ENCODE measurements at places on chromosomes 2 and 18.

- DNase-seq, result no peak
These were observed 190.8 kb downstream of the RTP5 start for GRCh38 chr2:242060212-242060835.

- no peak for DNase-seq
These were observed 17.9 kb upstream of the SFXN5 start for GRCh38 chr2:73089270-73090030.

- DNase-seq, result no peak
These were observed 75.5 kb upstream of the GATA6 start for GRCh38 chr18:22093731-22094357.

DNA sequence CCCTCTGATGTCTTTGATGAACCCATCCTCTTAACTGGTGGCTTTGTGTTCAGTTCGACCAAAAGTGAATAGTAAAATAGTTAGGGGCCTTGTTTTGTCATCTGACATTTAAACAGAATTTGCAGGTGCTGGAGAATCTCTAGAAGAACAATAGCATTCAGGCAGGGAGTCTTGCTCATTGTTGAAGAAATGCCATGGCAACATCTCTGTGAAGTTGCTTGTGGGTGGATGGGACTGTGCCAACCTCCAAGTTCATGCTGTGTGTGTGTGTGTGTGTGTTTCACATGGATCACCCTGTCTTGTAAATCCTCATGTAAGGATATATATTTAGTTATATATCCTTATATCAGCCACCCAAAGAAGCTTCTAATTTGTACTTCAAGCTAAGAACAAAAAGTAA lies 66.7 kb downstream of the SKA1 start:
- DNase-seq, result no peak

DNA sequence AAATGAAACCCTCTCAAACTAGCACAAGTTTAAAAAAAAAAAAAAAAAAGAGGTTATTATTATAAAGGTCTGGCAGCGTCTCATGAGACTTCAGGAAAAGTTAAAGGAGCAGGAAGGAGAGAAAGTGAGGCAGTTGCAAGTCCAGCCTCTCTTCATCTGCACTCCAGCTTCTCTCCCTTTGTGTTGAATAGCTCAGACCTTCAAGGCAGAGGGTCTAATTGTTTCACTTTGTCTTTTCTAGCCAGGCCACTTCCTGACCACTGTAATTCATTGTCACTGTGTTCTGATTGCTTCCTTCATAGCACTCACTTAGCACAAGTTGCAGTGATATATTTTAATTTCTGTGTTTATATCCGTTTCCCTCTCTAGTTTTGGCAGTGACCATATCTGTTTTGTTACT lies 99.9 kb downstream of the SPATS2L start:
- no peak for DNase-seq

DNA sequence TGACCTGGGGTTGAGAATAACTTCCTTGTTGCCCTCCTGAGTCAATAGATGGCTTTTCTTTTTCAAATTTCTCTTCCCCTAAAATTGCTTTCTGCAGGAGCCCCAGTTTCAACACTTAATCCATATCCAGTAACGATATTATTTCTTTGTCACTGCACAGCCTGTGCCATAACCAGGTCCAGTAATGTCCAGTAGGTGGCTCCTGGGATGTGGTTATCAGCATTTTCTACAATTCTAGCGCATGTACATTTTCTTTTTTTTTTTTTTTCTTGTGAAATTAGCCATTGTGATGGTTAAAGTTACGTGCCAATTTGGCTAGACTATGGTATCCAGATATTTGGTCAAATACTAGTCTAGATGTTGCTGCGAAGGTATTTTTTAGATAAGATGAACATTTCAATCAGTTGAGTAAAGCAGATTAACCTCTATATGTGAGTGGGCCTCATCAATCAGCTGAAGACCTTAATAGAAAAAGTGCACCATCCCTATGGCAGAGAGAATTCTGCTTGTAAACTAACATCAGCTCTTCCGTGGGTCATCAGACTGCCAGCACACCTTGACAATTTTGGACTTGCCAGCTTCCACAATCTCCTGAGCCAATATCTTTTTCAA lies 72.9 kb upstream of the SCG2 start:
- DNase-seq, result no peak

GRCh38 chr2:58932801-58933200 lies 691.7 kb upstream of the FANCL start:
- DNase-seq, result no peak

GRCh38 chr18:36256094-36256493 lies 41.4 kb upstream of the FHOD3 start:
- no peak for DNase-seq

- DNase-seq, result no peak
These were observed 45.3 kb upstream of the KCTD1 start for GRCh38 chr18:26593365-26594320.

- no peak for DNase-seq
These were observed 19.2 kb upstream of the TANK start for GRCh38 chr2:161141033-161141432.

DNA sequence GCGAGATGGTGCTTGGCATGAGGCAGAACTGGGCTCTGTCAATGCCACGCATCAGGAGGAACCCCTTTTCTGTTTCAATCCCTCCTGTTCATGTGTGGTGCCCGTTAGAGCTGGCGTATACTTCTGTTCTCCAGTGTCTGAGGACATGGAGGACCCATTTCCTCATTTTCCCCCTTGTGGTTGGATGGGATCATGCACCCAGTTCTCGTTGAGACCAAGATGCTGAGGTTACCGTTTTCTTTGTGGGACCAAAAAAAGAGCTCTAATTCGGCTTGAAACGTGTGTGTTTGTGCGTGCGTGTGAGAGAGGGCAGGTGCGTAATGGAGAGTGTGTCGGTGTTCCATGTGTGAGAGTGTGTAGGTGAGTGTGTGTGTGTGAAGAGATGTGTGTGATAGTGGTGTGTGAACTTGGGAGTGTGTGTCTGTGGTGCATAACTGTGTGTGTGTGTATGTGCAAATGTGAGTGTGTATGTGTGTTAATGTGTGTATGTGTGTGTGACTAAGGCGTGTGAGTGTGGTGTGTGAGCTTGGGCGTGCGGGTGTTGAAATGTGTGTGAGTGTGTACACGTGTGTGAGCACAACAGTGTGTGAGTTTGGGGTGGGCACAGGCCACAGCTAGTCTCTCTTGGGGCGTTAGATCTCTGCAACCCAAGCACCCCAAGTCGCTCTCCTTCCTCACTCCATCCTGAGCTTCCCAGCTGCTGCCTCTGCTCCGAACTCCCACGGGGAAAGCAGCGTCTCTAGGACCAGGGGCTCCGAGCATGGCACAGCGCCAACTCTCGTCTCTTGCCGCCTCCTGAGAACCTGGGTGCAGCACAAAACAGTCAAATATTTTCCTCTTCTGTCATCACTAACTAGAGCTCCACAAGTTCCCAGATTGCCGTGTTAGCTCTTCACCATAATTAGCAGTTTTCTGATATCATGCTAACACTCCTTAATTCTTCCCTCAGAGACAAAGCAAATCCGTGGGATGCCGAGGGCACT lies 75.8 kb downstream of the LONRF2 start:
- DNase-seq, result no peak

DNA sequence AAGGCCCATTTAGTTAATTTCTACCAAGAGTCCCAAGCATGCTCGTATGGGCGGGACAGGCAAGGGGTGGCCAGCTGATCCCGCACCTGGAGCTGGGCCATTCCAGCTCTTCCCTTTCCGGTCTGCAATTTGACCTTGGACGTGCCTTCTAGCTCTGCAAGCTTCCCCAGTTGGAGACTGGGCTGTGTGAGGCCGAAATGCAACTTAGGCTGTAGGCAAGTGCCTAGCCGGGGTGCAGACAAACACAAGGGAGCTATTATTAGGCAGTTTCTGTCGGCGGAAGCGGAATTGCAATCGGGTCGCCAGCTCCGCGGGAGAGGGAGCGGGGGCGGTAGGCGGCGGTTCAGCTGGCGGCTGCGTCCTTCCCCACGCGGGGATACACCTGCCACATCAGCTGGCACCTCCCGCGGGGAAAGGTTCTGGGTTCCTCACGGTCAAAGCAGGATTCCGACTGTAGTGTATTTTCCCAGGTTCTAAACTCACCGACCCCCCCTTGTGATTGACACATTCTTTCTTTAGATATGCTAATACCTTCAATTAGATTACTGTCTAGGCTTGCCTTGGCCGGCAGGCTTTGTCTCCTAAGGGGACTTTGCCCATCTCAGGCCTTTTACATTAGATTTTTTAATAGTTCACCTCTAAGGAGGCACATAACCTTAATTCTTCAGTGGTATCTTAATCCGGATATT lies 17.1 kb upstream of the ZNF532 start:
- peak; percentile 42 for DNase-seq

DNA sequence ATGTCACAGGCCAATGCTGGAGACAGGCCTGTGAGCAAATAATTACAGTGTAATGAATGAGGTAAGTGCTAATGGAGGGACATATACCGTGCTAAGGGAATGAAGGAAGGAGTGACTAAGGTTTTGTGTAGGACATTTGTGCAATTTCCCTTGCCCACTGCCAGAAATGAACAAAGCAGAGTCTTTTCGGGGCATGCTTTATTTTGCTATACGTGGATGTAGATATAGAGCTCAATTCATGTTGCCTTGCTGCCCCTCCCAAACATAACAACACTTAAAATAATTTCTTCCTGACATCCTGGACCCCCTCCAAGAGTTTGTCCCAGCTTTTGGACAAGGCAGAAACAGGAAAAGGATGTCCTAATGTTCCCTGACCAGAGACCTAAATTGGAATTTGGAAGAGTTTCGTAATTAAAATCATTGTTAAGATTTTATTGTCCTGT lies 23.7 kb upstream of the CD28 start:
- no peak for DNase-seq

DNA sequence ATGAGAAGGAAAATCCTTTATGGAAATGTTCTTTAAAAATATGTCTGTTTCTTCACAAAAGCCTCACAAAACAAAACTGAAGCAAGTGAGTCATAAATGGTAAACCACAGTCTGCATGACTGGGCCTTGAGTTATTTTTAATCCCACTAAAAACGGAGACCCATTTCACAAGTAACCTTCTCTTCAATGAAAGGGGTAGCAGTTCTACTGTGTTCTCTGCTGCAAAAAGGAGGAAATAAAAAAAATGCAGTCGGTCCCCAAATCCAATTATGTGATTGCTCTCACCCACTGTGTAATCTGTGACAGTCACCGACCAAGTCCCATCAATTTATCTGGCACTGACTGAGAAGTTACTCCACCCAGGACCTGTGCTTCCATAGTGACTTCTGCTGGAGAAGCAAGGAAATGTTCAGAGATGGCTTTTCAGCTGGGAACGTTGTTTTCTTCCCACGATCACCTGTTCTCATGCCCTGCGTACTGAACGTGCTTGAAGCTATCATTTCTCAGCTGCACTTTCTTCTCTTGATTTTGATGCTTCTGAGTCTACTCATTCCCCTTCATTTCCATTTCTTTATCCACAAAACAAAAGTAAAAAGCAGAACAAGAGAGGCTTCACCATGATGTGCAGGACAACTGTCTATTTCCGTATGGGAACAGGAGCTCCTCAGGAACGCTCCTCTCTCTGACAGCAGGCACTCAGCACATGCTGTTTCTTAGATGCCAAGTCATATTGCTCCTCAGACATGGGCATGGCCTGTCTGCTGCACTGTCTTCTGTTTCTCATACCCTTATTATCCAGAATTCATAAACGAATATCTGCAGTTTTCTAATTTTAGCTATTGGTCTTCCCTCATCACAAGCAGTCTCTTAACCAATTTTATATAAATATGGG lies 80.0 kb upstream of the TMEM200C start:
- DNase-seq, result no peak

DNA sequence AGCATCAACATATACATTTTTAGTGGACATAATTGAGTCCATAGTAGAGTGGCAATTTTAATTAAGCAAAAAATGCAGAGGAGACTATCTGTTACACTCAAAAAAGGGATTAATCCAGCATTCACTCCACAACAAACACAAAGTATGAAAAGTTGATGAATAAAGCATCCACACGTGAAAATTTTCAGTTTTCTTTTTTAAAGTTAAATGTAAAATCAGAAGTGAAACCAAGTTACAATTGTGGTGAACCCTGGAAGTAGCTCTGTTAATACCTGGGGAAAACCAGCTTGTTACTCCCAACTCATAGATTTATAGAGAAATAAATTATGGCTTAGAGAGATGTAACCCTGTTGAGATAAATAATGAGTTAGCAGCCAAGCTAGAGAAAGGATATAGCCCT lies 807.8 kb downstream of the TRIB2 start:
- no peak for DNase-seq

DNA sequence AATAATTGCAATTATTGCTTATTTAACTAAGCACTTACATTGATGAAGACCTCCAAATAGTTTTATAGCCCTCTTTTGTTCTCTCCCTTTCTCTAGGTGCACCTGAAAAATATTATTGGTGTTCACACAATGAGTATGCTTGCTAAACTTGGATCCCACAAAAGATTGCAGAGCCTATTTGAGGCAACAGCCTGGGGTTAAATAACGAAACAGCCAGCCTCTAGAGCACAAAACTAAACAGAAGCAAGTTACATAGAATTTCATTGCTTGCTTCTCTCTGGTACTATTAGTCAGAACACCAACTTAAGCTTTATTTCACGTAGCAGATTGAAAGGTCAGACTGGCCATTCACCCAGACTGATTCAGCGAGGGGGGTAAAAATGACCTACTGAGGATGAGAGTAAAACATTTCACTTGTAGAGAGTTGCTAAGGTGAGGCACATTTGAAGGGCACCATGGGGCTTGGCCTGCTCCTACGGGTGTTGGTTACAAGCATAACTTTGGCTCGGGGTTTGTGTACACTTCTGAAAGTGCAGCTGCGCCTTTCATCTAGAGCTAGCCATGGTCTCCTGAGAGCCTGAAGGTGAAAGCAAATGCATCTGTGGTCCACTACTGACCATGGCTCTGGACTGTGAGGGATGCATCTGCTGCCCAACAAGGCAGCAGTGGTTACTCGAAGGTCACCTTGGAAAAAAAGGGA lies 225.1 kb upstream of the LRRTM1 start:
- no peak for DNase-seq

- no peak for DNase-seq
These were observed 70.6 kb downstream of the MBP start for GRCh38 chr18:77061946-77062517.

DNA sequence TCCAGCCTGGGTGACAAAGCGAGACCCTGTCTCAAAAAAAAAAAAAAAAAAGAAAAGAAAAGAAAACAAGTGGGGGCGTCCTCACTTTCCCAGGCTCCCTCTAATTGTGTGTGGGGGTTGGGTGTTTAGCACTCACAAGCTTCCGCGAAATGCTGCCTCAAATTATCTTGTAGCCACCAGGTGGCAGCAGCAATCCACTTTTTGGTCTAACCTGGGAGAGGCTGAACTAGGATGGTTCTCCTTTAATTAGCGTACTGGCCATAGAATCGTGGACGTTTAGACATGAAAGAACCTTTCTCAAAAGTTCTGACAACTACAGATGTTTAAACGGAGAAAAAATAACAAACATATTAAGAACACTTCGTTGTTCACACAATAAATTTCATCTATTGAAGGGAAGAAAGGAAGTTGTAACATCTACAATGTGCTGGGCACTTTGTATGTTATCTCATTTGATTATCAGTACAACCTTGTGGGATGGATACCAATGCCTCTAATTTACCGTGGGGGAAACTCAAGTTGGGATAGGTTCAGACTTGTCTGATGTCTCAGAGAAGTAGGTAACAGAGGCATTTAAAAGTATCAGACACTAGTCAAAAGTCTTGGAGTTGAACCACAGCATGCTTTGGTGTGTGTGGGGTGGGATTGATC lies 122.7 kb upstream of the NABP1 start:
- DNase-seq, result peak; percentile 88

Data from nephron progenitor cell (in vitro differentiated cells).